ENCODE measurements at places on chromosomes 1 and 21.

DNA sequence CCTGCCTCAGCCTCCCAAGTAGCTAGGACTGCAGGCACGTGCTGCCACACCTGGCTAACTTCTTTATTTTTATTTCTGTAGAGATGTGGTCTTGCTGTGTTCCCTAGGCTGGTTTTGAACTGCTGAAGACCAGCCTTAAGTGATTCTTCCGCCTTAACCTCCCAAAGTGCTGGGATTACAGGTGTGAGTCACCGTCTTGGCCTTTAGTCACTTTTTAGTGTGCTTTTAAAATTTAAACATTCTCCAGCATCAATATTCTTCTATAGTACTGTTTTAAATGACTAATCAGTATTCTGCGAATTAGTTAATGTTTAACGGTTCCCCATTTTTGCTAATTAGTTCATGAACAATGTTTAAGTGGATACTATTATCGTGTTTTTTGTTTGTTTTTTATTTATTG lies 60.6 kb downstream of the DYRK1A start:
- DNase-seq = no peak

GRCh38 chr1:236530959-236531358 lies 7.2 kb downstream of the LGALS8 start:
- no peak for DNase-seq

DNA sequence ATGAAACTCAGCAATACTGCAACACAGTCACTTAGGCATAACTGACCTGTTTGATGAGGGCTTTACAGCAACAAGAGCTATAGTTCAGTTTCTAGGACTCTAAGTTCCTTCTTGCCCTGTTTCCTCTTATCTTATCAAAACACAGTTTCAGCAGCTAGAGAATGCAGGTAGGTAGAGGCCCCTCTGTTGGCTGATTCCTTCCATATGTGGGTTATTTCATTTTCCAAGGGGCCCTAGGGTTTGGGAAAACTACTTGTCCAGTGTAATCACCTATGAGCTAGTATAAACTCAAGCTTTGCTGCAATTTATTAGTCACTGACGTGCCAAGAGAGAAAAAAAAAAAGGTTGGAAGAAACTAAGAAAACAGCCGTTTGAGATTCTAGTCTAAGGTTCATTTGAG lies 607.7 kb upstream of the USP24 start:
- no peak for DNase-seq

- no peak for DNase-seq
Observed at GRCh38 chr1:2542246-2542915, 12.3 kb upstream of the HES5 start.

DNA sequence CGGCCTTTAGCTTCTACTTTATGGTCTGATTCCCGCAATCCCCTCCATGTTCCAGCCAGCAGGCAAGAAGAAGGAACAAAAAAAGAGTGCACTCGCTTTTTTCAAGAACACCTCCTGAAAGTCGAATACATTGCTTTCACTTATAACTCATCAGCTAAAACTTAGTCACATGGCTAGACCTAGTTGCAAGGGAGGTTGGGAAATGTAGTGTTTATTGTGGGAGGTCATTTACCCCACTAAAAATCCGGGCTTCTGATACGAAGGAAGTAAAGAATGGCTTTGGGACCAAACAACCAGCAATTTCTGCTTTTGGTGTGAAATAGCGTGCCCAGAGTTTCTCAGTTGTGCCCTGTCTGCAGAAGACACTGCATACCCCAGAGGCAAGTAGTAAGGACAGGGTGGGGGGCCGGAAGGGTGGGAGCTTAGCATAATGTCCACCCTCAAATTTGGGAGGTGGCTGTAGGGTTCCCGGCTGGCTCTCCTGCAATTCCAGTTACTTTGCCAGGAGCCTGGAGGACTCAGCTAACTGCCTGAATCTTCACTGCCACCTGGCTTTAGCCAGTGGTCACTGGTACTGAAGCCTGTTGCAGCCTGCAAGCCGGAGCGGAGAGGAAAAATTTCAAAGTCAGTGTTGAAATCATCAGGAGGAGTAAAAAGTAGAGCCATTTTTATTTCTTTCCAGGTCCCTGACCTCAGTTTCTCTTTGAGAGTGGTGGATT lies 57.7 kb upstream of the F3 start:
- DNase-seq = no peak

- DNase-seq = no peak
Observed at GRCh38 chr1:234913771-234914170, 214.9 kb downstream of the TOMM20 start.

DNA sequence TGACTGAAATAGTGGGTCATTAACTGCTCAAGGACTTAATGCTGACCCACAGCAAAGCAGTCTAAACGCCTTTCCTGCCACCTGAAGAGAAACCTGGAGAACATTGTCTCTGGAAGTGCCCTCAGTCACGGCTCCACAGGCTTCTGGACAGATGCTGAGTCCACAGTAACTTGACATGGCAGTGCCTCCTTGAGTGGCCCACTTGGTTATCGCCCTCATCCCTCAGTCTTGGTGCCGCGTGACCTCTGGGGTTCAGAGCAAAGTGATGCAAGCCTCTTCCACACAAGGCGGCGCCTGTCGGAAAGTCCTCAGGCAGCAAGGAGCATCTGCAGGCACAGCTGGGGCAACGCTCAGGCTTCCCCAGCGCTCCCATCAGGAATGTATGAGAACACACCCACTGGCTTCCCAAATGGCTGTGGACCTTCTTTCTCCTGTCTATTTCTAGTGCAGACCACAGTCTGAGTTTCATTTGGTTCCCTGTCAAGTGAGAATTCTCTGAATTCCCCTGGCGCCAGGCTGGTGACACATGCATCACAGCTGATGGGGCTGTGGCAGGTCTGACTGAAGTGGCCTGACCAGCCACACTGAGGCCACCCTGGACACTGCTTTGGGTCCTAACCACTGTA lies 13.0 kb upstream of the ANGPTL7 start:
- no peak for DNase-seq

DNA sequence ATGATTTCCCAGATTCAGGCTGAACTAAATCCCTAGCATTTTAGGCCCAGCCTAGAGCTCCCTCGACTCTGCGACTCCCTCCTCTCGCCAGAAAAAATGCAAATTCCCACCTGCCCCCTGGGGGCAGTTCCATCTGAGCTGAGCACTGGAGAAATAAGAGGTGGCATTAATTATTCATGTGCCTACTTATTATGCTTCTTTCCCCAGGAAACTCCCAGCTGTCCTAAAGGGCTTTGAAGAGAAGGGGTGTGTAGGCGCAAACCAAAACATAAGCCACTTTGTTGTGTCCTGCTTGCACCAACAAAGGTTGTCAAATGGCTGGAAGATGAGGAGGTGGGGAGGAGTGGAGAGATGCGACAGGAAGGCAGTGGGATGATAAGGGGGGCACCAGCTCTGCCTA lies 41.4 kb upstream of the GOLT1A start:
- DNase-seq = no peak

- no peak for DNase-seq
Observed at GRCh38 chr21:43884861-43885417, 19.9 kb downstream of the AGPAT3 start.

- no peak for DNase-seq
Observed at GRCh38 chr1:238191170-238191569, 300.4 kb upstream of the ZP4 start.

DNA sequence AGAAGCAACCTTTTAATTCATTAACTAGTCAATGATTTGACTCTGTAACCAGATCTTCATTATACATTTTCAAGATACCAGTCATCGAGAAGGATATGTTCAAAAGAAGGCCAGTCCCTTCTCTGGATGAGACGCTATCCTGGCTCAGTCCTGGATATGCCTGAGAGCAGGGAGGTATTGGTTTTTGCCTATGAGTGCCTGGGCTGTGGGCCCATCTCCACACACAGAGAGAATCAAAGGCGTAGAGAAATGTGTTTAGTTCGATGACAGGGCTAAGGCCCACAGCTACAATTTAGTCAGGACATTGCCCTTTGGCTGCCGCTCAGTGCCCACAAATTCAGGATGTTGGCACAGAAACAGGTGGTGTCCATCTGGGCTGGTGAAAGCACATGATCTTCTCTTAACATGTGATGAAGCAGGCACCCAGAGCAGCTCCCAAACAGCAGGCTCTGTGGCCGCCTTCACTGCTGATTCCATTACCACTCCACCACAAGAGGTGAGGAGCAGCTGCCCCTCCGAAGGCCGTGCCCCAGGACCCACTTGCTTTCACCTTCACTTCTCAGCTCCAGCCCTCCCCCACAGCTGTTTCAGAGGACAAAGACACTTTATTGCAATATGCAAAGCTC lies 24.7 kb downstream of the ACKR1 start:
- DNase-seq = no peak

- no peak for DNase-seq
Observed at GRCh38 chr1:55081188-55081904, 42.0 kb downstream of the PCSK9 start.

DNA sequence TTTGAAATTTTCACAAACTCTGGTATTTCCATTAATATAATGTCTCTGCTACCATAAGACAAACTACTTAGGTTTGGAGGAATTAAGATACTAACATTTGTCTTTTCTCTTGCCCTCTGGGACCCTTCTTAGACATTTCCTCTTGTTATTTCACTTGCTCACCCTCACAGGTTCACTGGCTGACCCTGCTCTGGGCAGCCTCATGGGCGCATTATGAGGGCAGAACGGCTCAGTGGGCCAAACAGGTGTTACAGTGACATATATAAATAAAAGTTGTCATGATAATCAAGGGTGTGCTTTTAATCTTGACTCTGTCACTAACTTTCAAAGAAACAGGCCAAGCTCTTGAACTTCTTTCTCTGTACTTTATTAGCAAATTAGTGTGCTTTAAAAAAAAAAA lies 46.5 kb downstream of the ZNHIT6 start:
- DNase-seq = no peak

- DNase-seq = no peak
Observed at GRCh38 chr1:42480921-42481320, 17.8 kb downstream of the CCDC30 start.

Data from Right ventricle myocardium inferior (tissue), 1 donor.